ENCODE measurements at places on chromosomes 1 and 21.

- no peak overlapping the region for H3K27ac ChIP-seq
- no peak for DNase-seq
- no peaks in the 10 kb centered on the region for H3K4me1 ChIP-seq
- no peak overlapping the region for H3K4me3 ChIP-seq
- H3K36me3 ChIP-seq, result no peaks in the 10 kb centered on the region
Measured at GRCh38 chr1:53388963-53389362, 61.1 kb upstream of the LRP8 start.

GRCh38 chr1:211520641-211521040 is 28.7 kb upstream of the RD3 start:
- no peak overlapping the region for H3K4me3 ChIP-seq
- no peak for DNase-seq
- H3K4me1 ChIP-seq, result no peaks in the 10 kb centered on the region
- H3K27me3 ChIP-seq, result no peaks in the 10 kb centered on the region
- no peak overlapping the region for H3K27ac ChIP-seq
- no peaks in the 10 kb centered on the region for H3K36me3 ChIP-seq

- no peaks in the 10 kb centered on the region for H3K36me3 ChIP-seq
- no peak overlapping the region for H3K4me3 ChIP-seq
- no peak overlapping the region for H3K27ac ChIP-seq
- H3K27me3 ChIP-seq, result no peaks in the 10 kb centered on the region
- peaks cover 6% of the 10 kb centered on the region for H3K4me1 ChIP-seq
Measured at GRCh38 chr1:113770031-113770430, 10.7 kb upstream of the PHTF1 start.

GRCh38 chr1:234222561-234223280 is 150.5 kb upstream of the COA6 start:
- no peaks in the 10 kb centered on the region for H3K4me1 ChIP-seq
- no peak overlapping the region for H3K27ac ChIP-seq

- H3K27ac ChIP-seq, result no peak overlapping the region
- H3K4me3 ChIP-seq, result no peak overlapping the region
- no peak for DNase-seq
- no peaks in the 10 kb centered on the region for H3K4me1 ChIP-seq
- no peaks in the 10 kb centered on the region for H3K27me3 ChIP-seq
- H3K36me3 ChIP-seq, result no peaks in the 10 kb centered on the region
Measured at GRCh38 chr1:164382384-164382783, 176.6 kb upstream of the PBX1 start.

DNA sequence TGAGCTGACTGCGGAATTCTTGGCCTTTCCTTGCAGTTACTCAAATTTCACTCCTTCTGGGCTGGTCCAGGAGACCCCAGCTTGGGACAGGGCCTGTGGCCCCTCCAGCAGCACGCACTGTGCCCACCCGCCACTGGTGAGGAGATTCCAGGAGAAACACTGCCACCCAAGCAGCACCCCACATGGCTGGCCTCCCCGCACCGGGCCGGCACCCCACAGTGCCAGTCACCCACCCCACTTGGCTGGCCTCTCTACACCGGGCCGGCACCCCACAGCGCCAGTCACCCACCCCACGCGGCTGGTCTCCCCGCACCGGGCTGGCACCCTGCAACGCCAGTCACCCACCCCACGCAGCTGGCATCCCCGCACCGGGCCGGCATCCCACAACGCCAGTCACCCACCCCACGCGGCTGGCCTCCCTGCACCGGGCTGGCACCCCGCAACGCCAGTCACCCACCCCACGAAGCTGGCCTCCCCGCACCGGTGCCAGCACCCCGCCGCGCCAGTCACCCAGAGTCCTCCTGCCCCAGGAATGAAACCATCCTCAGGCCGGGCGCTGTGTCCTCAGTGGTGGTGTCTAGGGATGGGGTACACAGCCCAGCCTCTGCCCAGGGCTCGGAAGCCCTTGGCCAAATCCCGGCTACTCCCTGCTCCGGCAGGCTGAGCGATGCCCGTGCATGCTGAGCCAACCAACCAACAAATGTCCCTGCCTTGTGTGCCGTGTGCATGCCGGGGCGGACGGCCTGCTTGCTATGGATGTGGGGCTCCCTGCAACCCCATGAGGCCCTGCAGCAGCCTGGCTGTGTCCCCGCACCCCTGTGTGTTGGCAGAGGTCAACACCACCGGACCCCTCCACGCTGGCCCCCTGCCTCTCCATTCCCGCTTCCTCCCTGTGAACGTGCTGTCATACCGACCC is 38.6 kb upstream of the TSPEAR start:
- DNase-seq, result no peak
- H3K36me3 ChIP-seq, result no peaks in the 10 kb centered on the region
- H3K4me1 ChIP-seq, result no peaks in the 10 kb centered on the region
- H3K4me3 ChIP-seq, result no peak overlapping the region
- no peak overlapping the region for H3K27ac ChIP-seq

DNA sequence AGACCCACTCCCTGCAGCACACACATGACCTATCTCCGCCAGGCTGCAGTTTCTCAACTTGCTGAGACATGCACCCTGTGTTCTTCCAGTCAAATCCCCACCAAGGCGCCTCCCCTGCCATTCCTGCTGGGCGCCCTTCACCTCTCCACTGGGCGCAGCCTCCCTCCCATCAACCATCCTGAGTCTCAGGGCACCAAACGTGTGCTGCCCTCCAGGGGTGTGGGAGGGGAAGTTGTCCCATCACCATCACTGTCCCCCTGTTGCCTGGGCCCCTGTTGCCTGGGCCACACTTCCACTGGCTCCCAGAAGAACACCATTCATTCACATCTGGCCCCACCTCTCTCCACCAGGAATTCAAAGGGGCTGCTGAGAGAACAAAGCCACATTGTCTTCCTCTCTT is 44.9 kb upstream of the EFHD2 start:
- H3K27ac ChIP-seq, result no peak overlapping the region
- no peak overlapping the region for H3K4me3 ChIP-seq
- no peak for DNase-seq
- no peaks in the 10 kb centered on the region for H3K4me1 ChIP-seq
- H3K36me3 ChIP-seq, result no peaks in the 10 kb centered on the region

- H3K27ac ChIP-seq, result peak overlapping the region; percentile 89
- H3K4me3 ChIP-seq, result no peak overlapping the region
- no peak for DNase-seq
- no peaks in the 10 kb centered on the region for H3K36me3 ChIP-seq
Measured at GRCh38 chr1:32761253-32761877, 55.8 kb downstream of the YARS1 start.

- no peak for DNase-seq
- H3K36me3 ChIP-seq, result no peaks in the 10 kb centered on the region
- H3K4me3 ChIP-seq, result no peak overlapping the region
- H3K4me1 ChIP-seq, result no peaks in the 10 kb centered on the region
Measured at GRCh38 chr1:212926372-212926771, 24.0 kb upstream of the VASH2 start.

DNA sequence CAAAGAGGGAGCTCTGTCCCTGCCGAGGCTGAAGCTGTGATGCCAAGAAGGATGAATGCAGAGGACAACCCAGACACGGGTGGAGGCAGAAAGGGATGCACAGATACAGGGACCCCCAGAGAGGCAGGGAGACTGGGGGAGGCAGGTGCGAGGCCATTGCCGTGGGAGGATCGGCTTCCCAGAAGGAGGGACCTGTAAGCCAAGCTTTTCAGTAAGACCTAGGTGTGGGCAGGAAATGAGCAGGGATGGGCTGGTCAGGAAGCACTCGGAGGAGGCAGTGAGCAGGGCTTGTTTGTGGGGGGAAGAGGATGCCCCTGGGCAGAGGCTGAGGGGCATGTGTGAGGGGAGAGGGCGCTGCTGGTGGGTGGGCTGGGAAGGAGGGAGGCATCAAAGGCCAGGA is 67.7 kb upstream of the WNT4 start:
- H3K27me3 ChIP-seq, result peaks cover 5% of the 10 kb centered on the region
- H3K4me3 ChIP-seq, result no peak overlapping the region
- no peak for DNase-seq
- no peak overlapping the region for H3K27ac ChIP-seq
- H3K36me3 ChIP-seq, result no peaks in the 10 kb centered on the region

GRCh38 chr1:91872559-91873081 is 13.3 kb downstream of the TGFBR3 start:
- no peaks in the 10 kb centered on the region for H3K36me3 ChIP-seq
- H3K4me3 ChIP-seq, result no peak overlapping the region
- no peak for DNase-seq
- H3K27ac ChIP-seq, result no peak overlapping the region
- H3K4me1 ChIP-seq, result no peaks in the 10 kb centered on the region
- no peaks in the 10 kb centered on the region for H3K27me3 ChIP-seq

- no peak overlapping the region for H3K27ac ChIP-seq
- H3K4me3 ChIP-seq, result no peak overlapping the region
- H3K27me3 ChIP-seq, result no peaks in the 10 kb centered on the region
- H3K4me1 ChIP-seq, result no peaks in the 10 kb centered on the region
Measured at GRCh38 chr21:42379426-42380215, 13.3 kb upstream of the TFF1 start.

DNA sequence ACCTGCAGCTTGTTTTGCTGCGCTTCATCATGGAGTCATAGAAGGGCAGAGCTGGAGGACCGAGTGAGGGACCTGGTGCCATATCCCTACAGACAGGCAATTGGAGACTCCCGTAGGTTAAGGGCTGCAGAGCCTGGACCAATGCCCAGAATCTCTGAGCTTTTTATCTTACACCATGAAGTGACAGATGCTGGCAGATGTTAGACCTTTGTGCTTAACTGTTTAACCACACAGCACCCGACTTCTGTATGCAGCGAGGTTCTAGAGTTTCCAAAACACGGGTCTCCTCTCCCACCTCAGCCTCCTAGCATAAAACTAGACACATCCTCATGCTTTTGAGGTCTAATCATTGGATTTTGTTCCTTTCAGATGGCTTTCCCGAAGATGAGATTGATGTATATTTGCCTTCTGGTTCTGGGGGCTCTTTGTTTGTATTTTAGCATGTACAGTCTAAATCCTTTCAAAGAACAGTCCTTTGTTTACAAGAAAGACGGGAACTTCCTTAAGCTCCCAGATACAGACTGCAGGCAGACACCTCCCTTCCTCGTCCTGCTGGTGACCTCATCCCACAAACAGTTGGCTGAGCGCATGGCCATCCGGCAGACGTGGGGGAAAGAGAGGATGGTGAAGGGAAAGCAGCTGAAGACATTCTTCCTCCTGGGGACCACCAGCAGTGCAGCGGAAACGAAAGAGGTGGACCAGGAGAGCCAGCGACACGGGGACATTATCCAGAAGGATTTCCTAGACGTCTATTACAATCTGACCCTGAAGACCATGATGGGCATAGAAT is 47.6 kb downstream of the B3GALT5 start:
- H3K27me3 ChIP-seq, result no peaks in the 10 kb centered on the region
- no peaks in the 10 kb centered on the region for H3K4me1 ChIP-seq
- no peak for DNase-seq
- peak overlapping the region; percentile 72 for H3K27ac ChIP-seq
- no peak overlapping the region for H3K4me3 ChIP-seq

GRCh38 chr1:11453742-11454491 is 25.0 kb upstream of the DISP3 start:
- no peaks in the 10 kb centered on the region for H3K4me1 ChIP-seq
- H3K27me3 ChIP-seq, result no peaks in the 10 kb centered on the region
- no peak overlapping the region for H3K27ac ChIP-seq
- no peak for DNase-seq
- no peaks in the 10 kb centered on the region for H3K36me3 ChIP-seq
- H3K4me3 ChIP-seq, result no peak overlapping the region

DNA sequence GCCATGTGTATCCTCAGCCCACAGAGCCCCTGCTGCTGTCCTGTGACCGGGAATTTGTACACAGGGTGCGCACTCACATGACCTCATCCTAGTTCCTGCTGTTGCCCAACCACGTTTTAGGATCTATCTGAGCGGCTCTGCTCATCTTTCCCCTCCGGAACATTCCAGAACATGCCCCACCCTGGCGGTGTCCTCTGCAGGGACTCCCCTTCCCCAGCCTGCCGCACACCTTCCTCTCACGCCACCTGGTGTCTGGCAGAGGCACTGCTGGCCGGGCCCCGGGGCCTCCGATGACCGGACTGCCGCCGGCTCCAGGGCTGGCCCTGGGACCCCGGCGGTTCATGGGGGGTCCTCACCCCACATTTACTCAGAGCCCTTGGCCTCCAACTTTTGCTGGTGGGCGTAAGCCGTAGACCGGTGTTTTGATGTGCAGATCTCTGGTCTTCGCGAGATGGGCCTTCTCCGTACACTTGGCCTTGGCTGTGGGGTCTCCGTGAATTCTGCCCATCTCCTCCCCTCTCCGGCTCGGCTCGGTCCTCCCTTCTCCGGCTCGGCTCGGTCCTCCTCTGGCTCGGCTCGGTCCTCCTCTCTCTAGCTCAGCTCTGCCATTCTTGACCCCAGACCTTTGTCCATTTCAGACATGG is 29.5 kb downstream of the ARHGEF16 start:
- peaks cover 48% of the 10 kb centered on the region for H3K4me1 ChIP-seq
- H3K27me3 ChIP-seq, result no peaks in the 10 kb centered on the region
- H3K36me3 ChIP-seq, result no peaks in the 10 kb centered on the region
- H3K4me3 ChIP-seq, result no peak overlapping the region
- H3K27ac ChIP-seq, result no peak overlapping the region

- no peak for DNase-seq
- no peaks in the 10 kb centered on the region for H3K27me3 ChIP-seq
- H3K27ac ChIP-seq, result no peak overlapping the region
- no peaks in the 10 kb centered on the region for H3K4me1 ChIP-seq
Measured at GRCh38 chr1:22846458-22846857, 126.2 kb downstream of the LACTBL1 start.

GRCh38 chr1:7018351-7018750 is 233.1 kb downstream of the CAMTA1 start:
- no peaks in the 10 kb centered on the region for H3K27me3 ChIP-seq
- H3K4me1 ChIP-seq, result no peaks in the 10 kb centered on the region
- no peak for DNase-seq
- no peak overlapping the region for H3K4me3 ChIP-seq
- H3K36me3 ChIP-seq, result no peaks in the 10 kb centered on the region

DNA sequence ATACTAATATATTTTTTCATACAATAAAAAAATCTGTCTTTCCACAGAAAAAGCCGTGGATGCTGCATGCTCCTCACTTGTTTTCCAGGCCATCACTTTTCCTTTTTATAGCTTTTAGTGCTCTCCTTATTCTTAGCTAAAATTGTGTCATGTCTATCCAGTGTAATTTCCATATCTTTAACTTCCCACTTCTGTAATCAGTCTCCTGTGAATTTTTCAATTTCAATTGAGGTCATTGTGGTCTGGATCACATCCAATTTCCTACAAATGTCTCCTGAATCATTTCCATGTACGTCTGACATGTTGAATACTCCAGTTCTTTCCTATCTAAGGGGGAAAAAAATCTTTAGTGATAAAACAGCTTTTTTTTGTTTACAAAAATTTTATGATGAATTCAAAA is 838.2 kb upstream of the B3GALT2 start:
- H3K4me3 ChIP-seq, result no peak overlapping the region
- H3K4me1 ChIP-seq, result no peaks in the 10 kb centered on the region
- DNase-seq, result no peak
- H3K36me3 ChIP-seq, result no peaks in the 10 kb centered on the region
- no peak overlapping the region for H3K27ac ChIP-seq
